C1 segment of cervical spinal cord (tissue), 14 donors: ENCODE measurements at places on chromosomes 5 and 9.

GRCh38 chr5:132759114-132760048, 12.2 kb downstream of the CCNI2 start:
- no peak for DNase-seq

GRCh38 chr5:150731669-150732242, 27.1 kb downstream of the DCTN4 start:
- no peak for DNase-seq

GRCh38 chr9:98709968-98710965, 1.5 kb upstream of the GABBR2 start:
- DNase-seq: no peak

DNA sequence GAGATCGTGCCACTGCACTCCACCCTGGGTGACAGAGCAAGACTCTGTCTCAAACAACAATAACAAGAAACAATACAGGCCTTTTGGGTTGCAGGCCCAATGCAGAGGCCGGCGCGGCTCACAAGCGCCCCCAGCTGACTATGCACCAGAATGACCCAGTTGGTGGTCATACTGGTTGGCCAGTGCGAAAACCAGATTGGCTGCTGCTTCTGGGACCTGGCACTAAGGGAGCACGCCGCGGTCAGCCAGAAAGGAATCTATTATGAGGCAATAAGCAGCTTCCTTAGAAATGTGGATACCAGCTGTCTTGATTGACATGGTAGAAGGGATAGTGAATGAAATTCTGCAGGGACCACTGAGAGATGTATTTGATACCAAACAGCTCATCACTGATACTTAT, 35.0 kb downstream of the RANBP17 start:
- peak; percentile 22 for DNase-seq

DNA sequence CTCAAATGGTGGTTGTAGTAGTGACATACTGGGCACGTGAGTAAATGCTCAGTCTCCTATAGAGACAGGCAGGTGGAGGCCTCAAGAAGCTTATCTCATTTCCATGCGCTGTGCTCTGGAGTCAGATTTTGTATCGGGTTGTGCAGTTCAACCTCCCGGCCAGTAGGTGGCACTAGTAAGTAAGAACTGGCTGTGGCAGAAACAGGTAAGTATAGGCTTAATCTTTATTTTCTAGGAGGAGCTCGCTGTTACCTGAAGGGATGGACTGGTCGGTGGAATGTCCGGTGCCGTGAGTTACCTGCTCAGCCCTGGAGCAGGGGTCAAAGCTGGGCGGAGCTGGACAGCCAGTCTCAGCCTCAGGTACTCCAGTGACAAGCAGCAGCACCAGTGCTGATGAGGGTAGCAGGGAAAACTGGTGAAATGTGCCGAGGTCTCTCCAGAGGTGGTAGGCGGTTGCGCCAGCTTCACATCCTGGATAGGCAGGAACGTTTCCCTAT, 880.1 kb upstream of the SEMA6A start:
- DNase-seq: peak; percentile 9
